ENCODE measurements at places on chromosomes 6 and 20. TPM values are rescaled to one million over a fixed set of nuclear protein-coding genes. Genes with fewer than 3 reads are reported as not detected.
A peak's percentile ranks its signal among the peaks of the same experiment; 100 is the strongest.

- no peaks in the 10 kb centered on the region for H3K27me3 ChIP-seq
- DNase-seq, result peak; percentile 81
- H3K4me1 ChIP-seq, result peaks cover 4% of the 10 kb centered on the region
- H3K4me3 ChIP-seq, result no peak overlapping the region
Measured at GRCh38 chr6:13445005-13445743, 42.2 kb downstream of the GFOD1 start.

- no peak for DNase-seq
- H3K4me3 ChIP-seq, result no peak overlapping the region
- no peaks in the 10 kb centered on the region for H3K27me3 ChIP-seq
- no peaks in the 10 kb centered on the region for H3K36me3 ChIP-seq
- no peak overlapping the region for H3K27ac ChIP-seq
Measured at GRCh38 chr6:53583451-53583850, 38.5 kb upstream of the GCLC start.

GRCh38 chr6:33192671-33193602, 670 bp upstream of the COL11A2 start:
- no peak for DNase-seq
- peaks cover 9% of the 10 kb centered on the region for H3K36me3 ChIP-seq

DNA sequence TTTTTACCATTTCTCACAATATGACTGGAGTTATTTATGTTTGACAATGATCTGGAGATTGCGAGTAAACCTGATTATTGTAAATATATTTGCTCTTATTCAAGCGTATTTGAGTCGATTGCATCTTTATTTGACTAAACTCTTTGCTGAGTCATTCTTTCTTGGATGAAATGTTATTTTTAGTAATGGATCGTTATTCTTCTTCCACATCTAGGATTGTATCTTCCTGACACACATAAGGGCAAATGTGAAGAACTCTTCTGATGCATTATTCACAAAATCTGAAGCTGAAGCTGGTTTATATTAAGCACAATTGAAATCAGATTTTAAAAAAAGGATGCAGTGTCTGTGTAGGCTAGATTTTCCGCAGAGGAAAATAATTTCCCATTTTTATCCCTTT, 68.2 kb downstream of the SEL1L2 start:
- no peak overlapping the region for H3K4me3 ChIP-seq
- DNase-seq, result no peak
- H3K27ac ChIP-seq, result no peak overlapping the region
- H3K36me3 ChIP-seq, result no peaks in the 10 kb centered on the region
- H3K4me1 ChIP-seq, result no peaks in the 10 kb centered on the region
- H3K27me3 ChIP-seq, result no peaks in the 10 kb centered on the region

GRCh38 chr6:129446272-129447197, 263.4 kb downstream of the ARHGAP18 start:
- H3K36me3 ChIP-seq, result no peaks in the 10 kb centered on the region
- no peak overlapping the region for H3K27ac ChIP-seq
- H3K4me3 ChIP-seq, result no peak overlapping the region

The PHACTR2 gene
- polyA plus RNA-seq, result 3.5 TPM

Measured in kidney (tissue), 22 donors.